ENCODE measurements at places on chromosomes 5 and 9.

- no peak for DNase-seq
Measured at GRCh38 chr9:85927076-85927475, 13.9 kb upstream of the NAA35 start.

DNA sequence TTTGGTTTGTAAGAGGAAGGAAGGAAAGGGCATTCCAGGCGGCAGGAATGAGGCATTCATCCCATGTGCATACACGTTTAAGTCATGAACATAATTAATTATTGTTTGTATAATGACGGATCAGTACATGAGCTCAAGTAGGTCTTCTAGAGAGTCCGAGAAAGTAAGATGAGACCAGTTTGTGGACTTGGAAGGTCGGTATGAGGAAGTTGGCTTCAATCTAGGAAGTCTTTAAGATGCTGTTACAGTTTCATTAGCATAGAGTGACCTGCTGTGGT is 2.1 kb downstream of the GTF3C4 start:
- no peak for DNase-seq

DNA sequence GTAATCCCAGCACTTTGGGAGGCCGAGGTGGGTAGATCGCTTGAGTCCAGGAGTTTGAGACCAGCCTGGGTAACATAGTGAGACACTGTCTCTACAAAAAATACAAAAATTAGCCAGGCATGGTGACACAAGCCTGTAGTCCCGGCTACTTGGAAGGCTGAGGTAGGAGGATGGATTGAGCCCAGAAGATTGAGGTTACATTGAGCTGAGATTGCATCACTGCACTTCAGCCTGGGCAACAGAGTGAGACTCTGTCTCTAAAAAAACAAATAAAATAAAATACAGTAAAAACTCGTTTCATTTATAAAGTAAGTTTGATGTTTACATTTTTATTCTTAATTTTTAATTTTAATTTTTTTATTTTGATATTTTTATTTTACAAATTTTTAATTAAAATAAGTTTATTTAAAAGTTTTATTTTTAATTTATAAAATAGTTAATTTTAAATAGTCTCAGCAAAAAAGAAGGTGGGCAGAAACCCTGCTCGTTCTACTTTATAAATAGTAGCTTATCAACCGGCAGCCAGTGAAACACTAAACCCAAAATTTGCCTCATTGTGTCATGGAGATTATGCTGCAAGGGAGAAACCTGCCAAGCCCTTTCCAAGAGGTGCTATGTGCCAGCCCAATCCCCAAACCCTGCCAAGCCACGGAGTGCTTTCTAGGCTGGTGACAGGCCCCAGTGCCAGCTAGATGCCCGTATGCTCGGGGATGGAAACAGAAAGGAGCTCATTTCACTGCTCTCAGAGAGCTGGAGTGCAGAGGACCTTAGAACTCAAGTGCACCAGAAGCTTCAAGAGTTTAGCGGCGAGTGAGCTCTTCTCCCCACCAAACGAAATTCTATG is 38.9 kb downstream of the SERINC5 start:
- no peak for DNase-seq

GRCh38 chr5:133376986-133377385 is 235.4 kb downstream of the FSTL4 start:
- DNase-seq: no peak

DNA sequence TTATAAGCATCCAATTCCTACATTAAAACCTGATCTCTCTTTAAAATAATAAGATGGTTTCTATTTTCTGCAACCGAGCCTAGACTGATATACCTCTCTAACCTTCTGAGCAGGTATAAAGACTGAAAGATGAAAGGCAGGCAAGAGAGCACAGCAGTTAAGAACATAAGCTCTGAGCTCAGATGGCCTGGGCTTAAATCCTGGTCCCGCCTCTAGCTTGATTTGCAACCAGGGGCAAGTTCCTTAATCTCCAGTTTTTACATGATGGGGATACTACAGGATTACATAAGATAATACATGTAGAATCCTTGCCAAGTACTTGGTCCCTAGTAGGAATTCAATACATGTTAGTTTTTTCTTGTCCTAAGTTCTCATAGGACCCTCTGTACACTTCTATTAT is 33.9 kb downstream of the SLC24A2 start:
- DNase-seq: no peak

GRCh38 chr5:98497418-98497817 is 276.0 kb upstream of the RGMB start:
- no peak for DNase-seq
